ENCODE measurements at places on chromosomes 7 and 10.

GRCh38 chr7:94449151-94449725 lies 54.5 kb downstream of the COL1A2 start:
- DNase-seq, result no peak

GRCh38 chr10:60491162-60491561 lies 101.5 kb upstream of the ANK3 start:
- DNase-seq, result no peak

DNA sequence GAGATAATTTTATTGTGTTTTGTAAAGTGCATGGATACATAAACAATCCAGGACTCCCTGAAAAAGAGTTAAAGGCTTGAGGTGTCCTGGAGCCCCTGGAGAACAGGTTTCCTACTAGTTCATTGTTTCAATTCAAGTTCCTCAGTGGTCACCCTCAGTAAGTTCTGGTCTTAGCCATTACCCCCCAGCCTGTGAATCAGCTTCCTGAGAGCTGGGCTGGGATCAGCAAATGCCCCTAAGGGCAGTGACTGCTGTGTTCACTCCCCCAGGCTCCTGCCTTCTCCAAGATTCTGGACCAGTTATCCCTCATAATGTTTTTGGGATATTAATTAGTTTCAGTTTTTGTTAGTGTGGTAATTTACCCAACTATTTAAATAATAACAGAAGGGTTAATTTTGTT lies 151.6 kb upstream of the PRSS58 start:
- no peak for DNase-seq

- no peak for DNase-seq
These were observed 56.0 kb upstream of the PITRM1 start for GRCh38 chr10:3228629-3228945.

- DNase-seq, result no peak
These were observed 40.9 kb downstream of the CALML5 start for GRCh38 chr10:5458425-5458824.

GRCh38 chr7:105454095-105454747 lies 65.5 kb upstream of the SRPK2 start:
- DNase-seq, result no peak

DNA sequence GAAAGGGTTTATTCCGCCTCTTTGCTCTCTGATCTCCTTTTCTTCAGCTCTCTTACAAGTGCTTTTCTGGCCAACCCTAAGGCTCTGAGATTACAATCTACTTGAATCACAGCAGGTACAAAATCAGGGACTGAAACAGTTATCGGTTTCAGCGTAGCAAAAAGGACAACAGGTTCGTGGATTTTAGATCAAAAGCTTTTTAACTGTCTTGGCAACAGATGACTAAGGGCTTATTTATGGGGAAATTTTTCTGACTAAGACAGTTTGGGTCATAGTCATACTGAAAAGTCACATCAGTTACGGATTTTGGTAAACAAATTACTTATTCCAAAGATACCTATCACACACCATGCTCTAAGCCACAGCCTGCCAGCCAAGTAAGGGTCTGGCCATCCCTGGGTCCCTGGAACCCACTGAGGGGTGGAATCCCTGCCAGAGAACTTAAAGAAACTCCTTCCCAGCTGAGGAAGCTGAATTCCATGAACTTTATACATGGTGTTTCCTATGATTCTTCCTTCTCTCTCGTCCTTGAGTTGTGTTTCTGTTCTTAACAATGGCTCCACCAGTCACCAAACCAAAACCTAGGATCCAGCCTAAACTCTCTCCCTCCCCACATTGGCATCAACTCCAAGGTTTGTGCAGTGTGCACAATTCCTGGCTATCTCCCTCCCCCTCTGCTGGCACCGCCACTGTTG lies 169.3 kb downstream of the FAM107B start:
- DNase-seq, result peak; percentile 55

DNA sequence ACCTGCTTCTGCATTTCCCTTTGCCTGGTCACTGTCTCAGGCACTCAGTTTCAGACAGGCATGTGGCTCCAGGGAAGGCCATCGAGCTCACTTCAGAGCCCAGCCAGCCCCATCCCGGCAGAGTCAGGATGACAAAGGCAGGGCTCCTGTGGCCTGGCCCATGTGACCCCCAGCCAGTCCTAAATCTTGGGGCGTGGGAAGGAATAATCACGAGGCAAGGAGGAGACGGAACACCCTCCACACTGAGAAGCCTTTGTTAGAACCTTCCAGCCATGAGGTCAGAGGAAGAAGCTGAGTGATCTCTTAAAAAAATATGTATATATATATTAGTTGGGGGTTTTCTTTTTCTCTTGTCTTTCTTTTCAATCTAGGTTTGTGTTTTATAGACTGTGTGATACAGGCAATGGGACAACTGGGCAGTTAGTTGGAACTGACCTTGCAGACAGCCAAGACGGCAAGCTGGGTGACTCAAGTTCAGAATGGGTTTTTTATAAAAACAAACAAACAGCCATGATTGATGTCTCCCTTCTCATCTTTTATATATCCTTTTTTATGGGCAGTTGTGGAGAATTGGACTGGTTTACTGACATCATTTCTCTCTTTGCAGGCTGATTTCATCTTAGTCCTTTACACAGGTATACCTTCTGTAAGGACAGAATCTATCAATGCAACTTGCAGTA lies 60.8 kb downstream of the CHN2 start:
- no peak for DNase-seq

DNA sequence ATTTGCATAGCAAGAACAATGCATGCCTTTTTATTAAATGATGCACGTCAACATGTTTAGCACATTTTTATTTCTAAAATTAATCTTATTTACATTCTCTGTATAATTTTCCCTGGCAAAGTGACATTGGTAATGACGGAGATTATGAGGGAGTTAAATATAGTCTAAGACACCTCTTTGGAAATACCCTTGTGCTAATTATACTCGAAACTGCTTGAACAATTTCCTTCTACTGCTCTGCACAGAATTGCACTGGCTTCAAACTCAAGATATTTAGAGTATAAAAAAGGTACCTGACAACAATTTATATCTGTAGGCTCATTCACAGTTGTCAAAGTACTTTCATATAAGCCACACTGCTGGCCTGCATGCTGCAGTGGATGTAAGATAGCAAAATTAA lies 602.7 kb downstream of the NXPH1 start:
- no peak for DNase-seq

Measured in stimulated activated CD4-positive, alpha-beta T cell treated with anti-CD3 and anti-CD28 coated beads, Interleukin-2, amount 100 ng/mL, for 24 hours (primary cell).